ENCODE measurements at places on chromosomes 5 and 9. TPM values are rescaled to one million over a fixed set of nuclear protein-coding genes. Genes with fewer than 3 reads are reported as not detected.

Gene GFPT2
- total RNA-seq, result 66.6 TPM

Gene KIF24
- 2.1 TPM for total RNA-seq

Gene TRIM14
- total RNA-seq, result 6.7 TPM

Gene OGN
- total RNA-seq, result 267 TPM

Gene LCNL1
- 0.11 TPM for total RNA-seq

Gene SYNPO
- 9.7 TPM for total RNA-seq

Gene FAM170A
- total RNA-seq, result not detected

Measured in articular chondrocyte of knee joint (primary cell).